Activated CD8-positive, alpha-beta memory T cell treated with anti-CD3 and anti-CD28 coated beads, Interleukin-2, amount 50 U/mL, for 4 hours (primary cell): ENCODE measurements at places on chromosomes 12 and 14.

- DNase-seq: no peak
These were observed 18.7 kb upstream of the CPM start for GRCh38 chr12:68951652-68952051.

DNA sequence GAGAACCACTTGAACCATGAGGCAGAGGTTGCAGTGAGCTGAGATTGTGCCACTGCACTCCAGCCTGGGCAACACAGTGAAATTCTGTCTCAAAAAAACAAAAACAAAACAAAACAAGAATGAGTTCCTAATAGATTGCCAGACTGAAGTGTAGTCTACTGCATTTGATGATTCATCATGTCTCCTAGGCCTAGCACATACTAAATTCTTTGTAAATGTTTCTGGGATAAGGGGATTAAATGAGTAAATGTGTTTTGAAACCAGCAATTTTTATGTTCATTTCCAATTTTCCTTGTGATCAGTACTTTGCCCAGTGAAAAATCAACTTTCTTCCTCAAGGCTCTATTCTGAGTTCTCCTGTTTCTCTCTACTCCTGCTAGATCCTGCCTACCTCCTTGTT is 2.9 kb upstream of the DYRK2 start:
- DNase-seq: no peak

GRCh38 chr12:109655578-109655977 is 58.0 kb upstream of the FAM222A start:
- no peak for DNase-seq

DNA sequence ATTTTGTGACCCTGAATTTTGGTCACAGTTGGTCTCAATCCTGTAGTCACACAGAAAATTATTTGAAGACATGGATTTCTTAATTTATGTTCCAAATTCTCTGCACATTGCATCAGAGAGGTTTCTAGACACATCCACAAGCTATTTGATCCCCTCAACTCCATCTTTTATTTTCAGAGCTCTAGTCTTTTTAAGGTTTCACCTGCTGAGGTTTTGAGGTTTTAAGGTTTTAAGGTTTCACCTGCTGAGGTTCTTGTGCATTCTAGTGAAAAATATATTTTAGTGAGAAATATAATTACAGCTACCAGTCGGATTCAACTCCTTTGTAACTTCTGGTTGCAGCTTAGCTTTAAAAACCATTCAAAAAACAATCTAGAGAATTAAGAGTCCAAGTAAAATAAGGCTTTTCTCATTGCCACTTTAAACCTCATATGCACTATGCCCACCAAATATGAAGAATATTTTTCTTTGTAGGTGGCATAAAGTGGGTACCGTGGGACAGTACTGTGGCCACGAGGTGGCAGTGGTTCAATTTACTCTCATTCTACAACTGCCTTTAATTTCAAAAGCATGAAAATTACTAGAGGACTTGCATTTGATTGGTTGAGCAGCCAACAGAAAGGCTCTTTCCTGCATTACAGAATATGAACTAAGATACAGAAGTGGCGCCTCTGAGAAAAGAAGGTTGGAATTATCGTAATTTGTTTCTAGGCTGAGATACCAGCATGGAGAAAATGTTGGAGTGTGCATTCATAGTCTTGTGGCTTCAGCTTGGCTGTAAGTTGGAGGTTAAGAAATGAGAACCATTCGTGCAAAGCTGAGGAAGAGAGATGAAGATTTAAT is 366.5 kb upstream of the OR4E1 start:
- DNase-seq: peak; percentile 41

GRCh38 chr12:7628381-7628961 is 37.2 kb downstream of the APOBEC1 start:
- DNase-seq: no peak

GRCh38 chr12:63070709-63071108 is 80.3 kb downstream of the AVPR1A start:
- no peak for DNase-seq

DNA sequence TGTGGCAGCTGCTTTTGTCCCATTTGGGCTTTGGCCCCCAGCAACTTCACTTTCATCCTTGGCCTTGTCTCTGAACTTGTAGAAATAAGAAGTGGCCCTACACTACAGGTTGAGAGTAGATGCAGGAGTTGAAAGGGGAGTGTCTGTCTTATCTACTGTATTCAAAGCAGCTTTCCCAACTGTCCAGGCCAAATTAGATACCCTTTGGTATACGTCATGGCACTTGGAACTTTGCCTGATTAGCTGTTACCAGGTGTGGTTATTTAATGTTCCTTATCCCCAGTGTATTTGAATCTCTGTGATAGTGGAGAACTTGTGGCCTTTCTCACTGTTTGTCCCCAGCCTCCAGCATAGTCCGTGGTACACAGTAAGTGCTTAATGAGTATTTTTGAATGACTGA is 33.5 kb downstream of the SUDS3 start:
- no peak for DNase-seq

GRCh38 chr14:98466807-98467206 is 805.2 kb downstream of the BCL11B start:
- no peak for DNase-seq

- DNase-seq: no peak
These were observed 39.9 kb upstream of the EIF5 start for GRCh38 chr14:103294091-103294490.

DNA sequence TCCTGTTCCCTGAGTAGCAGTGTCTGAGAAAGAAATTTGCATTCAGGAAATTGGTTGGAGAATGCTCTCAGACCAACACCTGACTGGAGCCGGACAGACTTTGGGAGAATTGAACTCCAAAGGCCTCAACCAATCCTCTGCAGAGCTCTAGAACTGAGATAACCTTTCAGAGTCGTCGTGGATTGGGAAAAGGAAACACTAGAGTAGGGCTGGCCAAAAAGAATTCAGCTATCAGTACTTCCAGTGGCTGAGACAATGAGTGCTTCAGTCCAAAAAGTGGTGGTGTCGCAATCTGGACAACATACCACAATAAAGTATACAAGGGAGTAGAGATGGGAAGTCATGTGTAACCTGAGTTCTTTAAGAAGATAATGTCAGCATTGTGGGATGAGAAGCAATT is 377.1 kb downstream of the SLC16A7 start:
- no peak for DNase-seq

DNA sequence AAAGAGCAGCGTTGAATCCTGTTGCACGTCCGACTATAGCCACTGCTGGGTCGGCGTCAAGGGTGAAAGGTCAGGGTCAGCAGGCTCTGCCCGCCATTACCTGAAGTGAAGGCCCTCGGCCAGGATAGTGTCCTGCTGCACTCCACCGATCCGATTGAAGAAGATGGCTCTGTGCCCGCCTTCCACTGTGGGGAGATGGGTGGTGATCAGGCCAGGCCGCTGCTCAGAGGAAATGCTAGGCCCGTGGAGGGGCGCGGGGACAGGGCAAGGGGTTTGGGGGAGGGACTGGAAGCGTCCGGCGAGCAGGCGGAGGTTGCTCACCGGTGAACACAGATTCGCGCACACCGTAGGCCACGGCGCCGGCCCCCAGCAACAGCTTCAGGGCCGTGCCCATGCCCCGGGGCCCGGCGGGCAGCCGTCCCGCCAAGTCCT is 352 bp downstream of the PHB2 start:
- DNase-seq: no peak

DNA sequence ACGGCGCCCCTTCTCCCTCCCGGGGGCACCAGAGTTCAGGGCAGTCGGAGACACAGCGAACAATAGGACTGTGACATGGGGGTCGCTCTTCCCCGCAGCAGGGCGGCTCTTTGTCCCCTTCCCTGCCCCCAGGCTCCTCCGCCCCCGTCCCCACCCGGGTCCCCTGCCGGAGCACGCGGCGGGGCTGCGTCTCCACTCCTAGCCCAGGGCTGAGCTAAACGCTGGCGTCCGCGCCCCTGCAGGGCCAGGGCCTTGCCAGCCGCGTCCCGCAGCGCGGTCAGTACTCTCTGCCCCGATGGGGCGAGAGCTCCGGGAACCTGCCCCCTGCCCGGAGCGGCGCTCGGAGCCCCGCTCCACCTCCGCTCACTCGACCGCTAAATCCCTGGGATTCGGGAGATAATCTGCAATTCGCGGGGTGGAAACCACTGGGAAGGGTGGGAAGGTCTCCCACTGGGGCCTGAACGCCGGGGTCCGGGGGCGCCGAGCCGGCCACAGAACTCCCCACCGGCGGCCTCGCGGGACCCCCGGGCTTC is 825 bp upstream of the CCDC85C start:
- peak; percentile 46 for DNase-seq

GRCh38 chr12:10304161-10304574 is 3.5 kb upstream of the KLRD1 start:
- DNase-seq: no peak

- DNase-seq: no peak
These were observed 62.0 kb upstream of the SCN8A start for GRCh38 chr12:51528852-51529650.

DNA sequence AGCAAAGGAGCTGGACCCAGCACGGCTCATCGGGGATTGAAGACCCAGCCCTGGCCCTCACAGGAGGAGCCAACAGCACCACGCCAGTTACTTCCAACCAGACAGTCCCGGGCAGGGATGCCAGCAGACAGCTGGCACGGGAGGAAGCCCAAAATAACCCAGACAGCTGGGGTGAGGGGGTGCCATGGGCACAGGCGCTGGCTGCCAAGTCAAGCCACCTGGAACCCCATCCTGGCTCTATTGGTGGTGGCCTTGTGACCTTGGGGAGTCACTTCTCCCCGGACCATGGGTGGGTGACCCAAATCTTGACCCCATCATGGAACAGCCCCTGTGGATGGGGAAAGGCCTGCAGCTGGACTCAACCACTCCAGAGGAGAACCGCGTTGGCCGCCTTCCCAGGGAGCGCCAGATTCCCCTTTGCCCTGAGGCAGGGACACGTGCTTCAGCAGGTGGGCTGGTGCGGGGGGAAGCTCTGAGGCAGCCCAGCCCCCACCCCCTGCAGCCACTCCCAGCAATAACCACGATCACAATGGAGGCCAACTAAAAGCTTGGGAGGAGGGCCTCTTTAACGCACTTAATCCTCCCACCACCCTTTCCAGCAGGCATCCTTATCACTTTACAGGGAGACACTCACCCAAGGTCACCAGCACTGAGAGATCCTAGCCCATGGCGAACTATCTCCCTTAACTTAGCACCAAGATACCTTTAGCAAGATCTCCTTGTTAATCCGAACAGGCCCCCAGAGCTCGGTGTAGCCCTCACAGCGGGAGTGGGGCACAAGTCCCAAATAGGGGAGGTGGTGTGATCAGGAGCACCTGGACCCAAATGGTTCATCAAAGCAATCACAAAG is 4.7 kb upstream of the RHOF start:
- no peak for DNase-seq

GRCh38 chr14:59869381-59870255 is 958 bp downstream of the RTN1 start:
- DNase-seq: no peak

DNA sequence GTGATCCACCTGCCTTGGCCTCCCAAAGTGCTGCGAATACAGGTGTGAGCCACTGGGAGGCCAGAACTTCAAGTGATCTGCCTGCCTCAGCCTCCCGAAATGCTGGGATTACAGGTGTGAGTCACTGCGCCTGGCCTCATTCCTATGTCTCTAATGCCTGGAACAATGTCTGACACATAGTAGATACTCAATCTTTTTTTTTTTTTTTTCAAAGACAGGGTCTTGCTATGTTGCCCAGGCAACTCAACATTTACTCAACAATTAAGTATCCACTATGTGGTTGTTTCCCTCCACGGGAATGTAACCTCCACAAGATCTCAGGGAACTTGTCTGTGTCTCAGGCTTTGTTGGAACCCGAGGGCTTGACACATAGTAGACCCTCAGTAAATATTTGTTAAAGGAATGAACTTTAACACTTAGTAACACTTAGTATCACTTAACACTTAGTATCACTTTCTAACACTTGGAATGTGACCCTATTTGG is 3.0 kb upstream of the TMEM120B start:
- no peak for DNase-seq

DNA sequence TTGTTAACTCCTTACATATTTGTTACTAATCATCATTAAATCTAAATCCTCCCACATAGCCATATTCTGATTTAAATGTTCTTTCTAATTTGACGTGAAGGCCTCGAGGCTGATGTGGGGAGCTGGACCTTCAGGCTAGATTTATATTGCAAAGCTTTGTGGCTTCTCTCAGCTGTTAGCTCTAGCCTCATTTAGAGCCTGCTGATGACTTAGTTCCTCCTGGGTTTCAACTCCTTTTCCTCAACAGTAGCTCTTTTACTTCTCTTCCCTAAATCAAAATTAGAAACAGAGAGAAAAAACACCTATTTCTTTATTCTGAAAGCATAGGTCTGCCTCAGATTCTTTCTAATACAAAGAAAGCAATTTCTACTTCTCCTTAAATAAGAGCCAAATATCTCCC is 477.5 kb upstream of the CCDC196 start:
- DNase-seq: no peak

DNA sequence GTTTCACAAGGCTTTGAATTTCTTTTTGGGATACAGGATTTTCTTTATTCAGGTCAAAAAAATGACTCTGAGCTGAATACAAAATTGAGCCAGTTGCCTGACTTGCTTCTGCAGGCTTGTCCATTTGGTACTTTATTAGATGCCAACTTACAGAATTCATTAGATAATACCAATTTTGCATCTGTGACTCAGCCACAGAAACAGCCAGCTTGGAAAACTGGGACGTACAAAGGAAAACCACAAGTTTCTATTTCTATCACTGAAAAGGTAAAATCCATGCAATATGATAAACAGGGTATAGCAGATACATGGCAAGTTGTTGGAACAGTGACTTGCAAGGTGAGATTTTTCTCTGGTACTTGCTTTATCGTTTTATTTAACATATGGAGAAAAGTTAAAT is 5.8 kb downstream of the AP5M1 start:
- no peak for DNase-seq
